ENCODE measurements at places on chromosomes 5 and 9.

- DNase-seq = no peak
Observed at GRCh38 chr9:136131629-136132511, 13.2 kb upstream of the TMEM250 start.

DNA sequence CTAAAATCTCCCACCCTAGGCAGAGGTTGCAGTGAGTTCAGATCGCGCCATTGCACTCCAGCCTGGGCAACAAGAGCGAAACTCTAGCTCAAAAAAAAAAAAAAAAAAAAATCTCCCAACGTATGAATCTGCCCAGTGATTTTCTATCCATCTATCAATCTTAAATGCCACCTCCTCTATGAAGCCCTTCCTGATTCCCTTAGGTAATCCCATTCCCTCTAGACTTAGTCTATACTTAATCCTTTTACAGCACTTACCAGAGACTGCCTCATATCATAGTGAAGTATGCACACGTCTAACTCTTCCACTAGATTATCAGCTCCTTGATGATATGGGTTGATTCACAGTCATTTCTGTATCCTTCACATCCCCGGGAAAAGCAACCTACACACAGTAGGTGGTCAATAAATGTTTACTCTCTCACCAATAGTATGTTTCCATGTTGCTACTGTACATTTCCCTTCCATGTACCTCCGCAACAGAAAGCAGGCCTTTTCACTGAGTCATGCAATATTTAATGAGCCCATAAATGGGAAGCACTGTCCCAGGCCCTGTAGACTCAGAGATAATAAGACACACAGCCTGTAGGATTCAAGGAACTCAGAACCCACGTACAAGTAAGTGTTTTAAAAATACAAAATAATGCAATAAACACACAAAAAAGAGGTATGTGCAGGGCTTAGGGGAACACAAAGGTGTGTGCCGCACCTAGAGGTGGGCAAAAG lies 1.2 kb downstream of the DROSHA start:
- DNase-seq = no peak

DNA sequence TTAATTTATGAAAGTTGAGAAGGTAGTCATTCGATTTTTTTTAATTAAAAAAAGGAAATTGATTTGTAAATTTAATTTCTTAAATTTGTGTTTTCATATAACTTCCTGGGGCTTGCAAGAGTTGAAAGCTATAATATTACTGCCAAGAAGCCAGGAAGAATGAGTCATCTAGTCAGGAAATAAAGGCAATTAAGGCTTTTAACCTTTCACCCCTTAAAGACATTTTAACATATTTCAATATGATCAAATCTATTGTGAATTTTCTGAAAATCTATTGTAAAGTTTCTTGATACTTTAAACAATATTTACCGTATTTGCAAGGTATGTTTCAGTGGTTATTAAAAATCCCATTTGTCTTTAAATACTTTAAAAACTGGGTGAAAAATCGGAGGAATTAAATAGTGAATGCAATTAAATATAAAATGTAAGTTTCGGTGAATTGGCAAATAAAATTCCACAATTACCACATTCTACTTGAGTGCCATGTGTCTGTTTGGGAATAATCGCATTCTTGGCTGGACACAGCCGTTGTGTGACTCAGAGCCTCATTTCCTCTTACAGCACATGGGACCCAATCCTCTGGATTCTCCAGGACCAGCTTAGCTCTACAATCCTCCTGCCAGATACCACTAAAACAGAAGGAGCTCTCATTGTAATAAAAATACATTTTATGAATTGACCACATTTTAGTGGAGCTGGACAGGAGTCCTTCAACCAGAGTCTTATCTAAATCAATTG lies 310.7 kb downstream of the HCN1 start:
- no peak for DNase-seq

GRCh38 chr9:9275601-9276000 lies 1337.2 kb downstream of the PTPRD start:
- no peak for DNase-seq

- no peak for DNase-seq
Observed at GRCh38 chr5:6587171-6587570, 45.7 kb downstream of the NSUN2 start.

GRCh38 chr5:111892949-111893348 lies 136.0 kb upstream of the NREP start:
- DNase-seq = no peak

DNA sequence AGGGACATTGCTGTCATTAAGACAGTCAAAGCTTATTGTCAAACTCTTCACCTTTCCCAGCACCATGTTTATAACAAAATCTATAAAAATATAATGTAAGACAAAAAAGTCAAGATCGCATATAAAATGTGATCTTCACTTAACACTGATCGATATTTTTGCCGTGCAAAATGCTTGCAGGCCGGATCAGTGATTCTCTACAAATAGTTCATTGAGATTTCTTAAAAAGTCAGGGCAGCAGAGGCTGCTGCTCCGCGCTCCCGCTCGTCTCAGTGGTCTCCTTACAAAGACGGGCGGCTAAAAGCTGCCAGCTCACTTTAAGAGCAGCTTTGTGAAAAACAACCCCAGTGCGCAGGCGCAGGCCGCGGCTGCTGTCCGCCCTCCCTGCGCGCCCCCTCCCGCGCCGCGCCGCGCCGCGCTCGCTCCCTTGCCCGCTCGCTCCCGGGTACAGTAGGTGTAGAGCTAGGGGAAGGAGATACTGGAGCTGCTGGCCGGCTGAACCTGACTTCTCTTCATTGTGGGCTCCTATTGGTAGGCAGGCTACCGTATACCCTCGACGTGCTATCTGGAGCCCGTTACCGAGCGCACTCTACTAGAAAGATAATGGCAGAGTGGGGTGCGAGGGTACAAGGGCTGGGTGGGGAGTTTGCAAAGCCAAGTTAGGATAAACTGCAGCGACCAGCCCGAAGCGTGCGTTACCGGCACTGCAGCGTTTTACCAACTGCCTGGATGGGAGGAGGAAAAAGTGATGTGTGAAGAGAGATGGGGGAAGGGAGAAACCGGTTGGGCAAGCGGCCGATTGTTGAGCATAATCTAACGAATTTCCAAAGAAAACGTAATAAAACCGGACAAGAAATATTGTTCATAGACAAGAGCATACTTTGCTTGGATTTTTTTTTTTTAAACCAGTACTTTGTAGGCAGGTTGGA lies at the start of gene ARRDC3:
TSS of gene ARRDC3 (minus strand) at position 291 of the 929 bp plus-strand sequence. CDS start at position 66, 225 bp downstream.
- DNase-seq = peak; percentile 90

- no peak for DNase-seq
Observed at GRCh38 chr5:143154510-143155370, 248.7 kb downstream of the NR3C1 start.

GRCh38 chr5:87069974-87070608 lies 197.6 kb upstream of the RASA1 start:
- DNase-seq = no peak

- DNase-seq = no peak
Observed at GRCh38 chr5:88813805-88814575, 69.0 kb downstream of the MEF2C start.

DNA sequence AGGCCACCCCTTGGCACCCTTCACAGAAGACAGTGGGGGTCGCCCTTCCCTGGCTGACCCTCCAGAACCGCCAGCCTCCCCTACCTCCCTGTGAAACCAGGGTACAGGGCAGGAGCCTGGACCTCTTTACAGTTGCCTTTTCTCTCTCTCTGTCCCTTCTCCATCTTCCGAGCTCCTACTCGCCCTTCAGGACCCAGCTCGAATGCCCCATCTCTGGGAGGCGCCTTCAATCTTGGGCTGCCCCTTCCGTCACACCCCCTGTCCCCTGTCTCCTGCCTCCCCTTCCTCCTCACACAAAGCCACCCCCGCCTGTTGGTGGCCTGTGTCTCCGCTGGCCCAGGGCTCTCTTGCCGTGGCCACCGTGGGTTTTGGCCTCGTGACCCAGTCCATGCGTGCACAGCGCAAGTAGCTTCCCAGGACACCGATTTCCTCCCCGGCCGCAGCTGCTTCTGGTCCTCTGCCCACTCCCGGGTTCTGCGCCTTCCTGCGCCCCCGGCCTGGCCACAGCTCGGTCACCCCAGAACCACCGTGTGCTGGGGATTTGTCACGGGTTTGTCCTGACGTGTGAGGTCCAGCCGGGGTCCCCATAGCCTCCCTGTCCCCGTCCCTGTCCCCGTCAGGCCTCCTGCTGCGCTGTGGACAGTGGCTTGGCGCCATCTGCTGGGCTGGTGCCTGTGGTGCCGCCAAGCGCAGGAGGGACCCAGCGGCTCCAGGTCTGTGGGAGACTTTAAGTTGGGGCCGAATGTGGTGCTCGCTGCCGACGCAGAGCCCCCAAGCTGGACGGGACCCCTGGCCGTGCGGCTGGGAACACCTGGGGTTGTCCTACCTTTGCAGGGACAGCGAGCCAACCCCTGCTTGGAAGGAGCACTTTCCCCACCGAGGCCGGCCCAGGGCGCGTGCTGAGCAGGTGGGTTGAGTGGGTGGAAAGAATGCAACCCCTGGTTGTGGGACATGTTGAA lies 4.0 kb upstream of the TMEM250 start:
- DNase-seq = peak; percentile 60

DNA sequence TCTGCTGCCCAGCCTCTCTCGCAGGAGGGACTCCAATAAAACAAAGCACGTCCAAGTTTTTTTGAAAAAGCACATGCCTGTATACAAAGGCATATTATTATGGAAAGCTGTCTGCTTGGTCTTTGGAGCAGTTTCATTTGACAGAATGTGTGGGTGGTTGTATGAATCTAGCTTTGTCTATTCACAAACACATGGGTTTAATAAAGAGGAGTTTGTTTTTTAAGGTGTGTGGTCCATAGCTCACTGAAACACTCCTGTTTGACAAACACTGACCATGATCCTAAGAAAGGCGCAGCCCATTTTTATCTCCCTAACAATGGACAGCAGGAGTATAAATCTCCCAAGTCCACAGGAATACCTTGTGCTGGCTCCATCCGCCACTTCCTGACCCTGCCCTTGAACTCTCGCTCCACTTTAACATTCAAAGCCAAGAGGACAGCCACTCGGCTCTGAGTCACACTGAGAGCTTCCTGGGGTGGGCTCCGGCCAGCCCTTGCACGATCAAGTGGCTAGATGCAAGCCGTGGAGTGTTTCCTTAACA lies 371.9 kb downstream of the EBF1 start:
- DNase-seq = no peak

- DNase-seq = no peak
Observed at GRCh38 chr9:27408001-27408400, 111.1 kb upstream of the EQTN start.

DNA sequence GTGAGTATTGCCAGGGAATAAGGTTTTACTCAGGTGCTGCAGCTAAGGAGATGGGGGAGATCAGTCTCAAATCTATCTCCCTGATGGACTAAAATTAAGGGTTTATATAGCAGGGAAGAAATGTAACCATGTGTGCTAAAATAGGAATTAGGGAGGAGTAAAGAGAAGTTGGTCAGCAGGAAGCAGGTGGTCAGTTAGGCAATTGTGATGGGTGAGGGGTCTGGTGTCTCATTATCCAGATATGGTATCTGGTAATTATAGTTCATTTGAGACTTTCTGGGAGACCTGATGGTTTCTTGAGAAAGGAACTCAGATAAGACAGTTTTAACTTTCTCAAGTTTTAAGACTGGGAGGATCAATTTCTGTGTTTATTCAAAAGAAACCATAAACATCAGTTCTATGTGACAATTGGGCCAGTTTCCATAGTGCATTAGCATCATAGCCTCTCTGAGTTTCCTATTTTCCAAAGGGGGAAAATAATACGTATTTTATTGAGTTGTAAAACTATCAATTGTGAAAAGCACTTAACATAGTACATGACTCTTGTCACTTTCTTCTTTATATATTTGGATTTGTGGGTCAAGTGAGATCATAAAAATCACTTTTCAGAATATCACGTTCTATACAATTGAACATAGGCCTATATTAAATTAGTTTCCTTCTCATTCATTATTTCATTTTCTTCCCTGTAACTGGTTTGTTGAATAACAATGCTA lies 115.9 kb downstream of the ZSWIM6 start:
- no peak for DNase-seq

DNA sequence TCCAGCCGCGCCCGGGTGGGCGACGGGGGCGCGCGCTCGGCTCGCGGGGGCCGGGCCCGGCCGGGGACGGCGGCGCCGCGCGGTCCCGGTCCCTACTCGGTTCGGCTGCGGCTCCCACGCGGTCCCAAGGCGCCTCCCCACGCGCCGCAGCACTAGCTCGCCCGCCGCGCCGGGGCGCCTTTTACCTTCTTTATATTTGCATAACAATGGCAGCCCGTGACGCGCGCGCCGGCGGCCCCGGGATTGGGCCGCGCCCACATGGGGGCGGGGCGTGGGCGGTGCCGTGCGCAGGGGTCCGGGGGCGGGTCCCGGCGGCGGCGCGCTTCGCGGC lies at the start of gene NRARP:
TSS of gene NRARP (minus strand) at position 154 of the 331 bp plus-strand sequence. CDS start 343 bp downstream, outside the sequence.
- peak; percentile 82 for DNase-seq

- no peak for DNase-seq
Observed at GRCh38 chr5:120644516-120644915, 180.4 kb downstream of the PRR16 start.

DNA sequence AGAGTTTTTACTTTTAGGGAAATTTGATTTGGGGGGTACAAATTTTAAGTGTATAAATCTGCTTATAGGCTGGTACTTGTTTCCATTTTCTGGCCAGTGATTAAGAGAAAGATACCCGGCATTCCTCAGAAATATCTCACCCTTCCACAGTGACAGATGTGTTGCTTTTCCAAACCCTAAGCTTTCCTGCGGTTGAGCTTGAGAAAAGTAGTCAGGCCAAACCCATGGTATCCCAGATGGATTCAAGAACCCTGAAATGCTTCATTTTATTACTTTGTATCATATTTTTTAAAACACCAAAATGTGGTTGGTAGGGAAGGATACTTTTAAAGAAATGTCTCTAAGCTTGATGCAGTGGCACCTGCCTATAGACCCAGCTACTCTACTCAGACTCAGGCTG lies 23.5 kb downstream of the SPTAN1 start:
- no peak for DNase-seq

DNA sequence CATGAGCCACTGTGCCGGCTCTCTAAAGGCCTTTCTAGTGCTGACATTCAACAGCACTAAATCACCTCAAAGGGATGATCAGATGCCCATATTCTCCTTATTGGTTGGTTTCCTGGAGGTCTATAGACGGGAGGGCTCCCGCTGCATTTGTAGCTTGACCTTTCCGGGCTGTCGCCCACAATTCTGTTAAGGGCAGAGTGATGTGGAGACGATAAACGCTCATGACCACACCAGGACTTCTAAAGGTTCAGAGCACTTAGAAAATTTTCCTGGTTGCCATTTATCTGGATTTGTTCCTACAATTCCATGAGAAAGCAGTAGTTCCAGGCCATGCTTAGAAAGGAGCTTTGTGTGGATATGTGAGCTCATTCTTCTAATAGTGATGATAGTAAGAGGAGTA lies 170.3 kb downstream of the SLC12A2 start:
- DNase-seq = no peak

DNA sequence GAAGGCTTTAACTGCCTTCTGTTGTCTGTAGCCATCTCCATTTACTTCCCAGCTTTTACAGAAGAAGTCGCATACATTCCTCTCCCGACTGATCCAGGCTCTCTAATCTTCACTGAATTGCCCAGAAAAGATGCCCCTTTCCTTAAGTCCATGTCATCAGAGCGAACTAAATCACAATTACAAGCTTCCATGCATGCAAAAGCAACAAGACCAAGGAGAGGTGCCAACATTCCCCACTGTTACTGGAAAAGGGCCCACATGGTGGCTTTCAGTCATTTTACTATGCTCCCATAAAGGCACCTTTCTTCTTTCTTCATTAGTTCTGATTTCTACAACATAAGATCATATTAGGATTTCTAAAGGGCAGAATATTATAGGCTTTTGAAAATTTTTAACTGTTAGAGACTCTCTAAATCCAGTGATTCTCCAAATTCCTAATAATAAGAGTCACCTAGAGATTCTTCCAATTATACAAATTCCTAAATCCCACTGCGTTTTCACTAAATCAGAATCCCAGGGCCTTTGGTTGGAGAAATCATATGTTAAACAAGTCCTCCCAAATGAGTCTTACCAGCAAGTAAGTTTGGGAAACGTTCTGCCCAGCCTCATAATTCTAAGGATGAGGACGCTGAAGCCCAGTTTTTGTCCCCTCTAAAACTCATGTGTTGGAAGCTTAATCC lies 17.0 kb upstream of the ZFR start:
- no peak for DNase-seq
